Tibial artery (tissue), 4 donors: ENCODE measurements at places on chromosomes 13 and 19.

DNA sequence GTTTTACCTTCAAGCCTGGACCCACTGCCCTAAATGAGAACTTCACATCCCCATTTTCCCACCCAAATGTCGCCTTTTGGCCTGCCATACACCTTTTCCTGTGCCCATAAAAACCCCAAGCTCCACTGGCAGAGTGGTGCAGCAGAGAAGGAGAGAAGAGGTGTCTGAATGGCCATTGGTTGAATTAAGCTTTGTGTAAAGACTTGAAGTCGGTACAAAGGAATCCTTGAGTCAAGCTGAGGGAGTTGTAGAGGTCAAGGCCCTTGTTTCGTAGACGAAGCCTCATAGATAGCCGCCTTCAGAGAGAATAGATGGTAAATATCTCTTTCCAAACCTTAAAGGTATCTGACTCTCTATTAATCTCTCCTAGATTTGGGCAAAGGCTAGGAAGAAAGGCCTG lies 1479.2 kb upstream of the PRR20A start:
- DNase-seq, result no peak

- DNase-seq, result no peak
Measured at GRCh38 chr13:29454931-29455481, 140.5 kb downstream of the SLC7A1 start.

DNA sequence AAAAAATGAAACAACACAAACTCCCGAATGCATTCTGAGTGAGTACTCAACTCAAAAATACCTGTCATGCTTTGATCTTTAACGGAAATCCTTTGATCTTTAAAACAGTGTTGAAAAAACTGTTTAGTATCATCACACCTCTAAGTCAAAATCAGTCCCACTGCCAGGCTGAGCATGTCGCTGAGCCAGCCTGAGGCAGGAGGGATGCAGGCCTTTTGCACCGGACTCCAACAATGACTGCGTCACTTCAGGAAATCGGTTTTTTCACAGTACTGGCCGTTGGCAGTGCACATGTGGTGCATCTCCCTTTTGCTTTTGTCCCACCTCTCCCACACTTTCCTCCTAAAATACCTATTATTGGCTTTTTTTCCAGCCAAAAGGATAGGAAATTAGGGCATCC lies 78.2 kb downstream of the SHISA2 start:
- no peak for DNase-seq

DNA sequence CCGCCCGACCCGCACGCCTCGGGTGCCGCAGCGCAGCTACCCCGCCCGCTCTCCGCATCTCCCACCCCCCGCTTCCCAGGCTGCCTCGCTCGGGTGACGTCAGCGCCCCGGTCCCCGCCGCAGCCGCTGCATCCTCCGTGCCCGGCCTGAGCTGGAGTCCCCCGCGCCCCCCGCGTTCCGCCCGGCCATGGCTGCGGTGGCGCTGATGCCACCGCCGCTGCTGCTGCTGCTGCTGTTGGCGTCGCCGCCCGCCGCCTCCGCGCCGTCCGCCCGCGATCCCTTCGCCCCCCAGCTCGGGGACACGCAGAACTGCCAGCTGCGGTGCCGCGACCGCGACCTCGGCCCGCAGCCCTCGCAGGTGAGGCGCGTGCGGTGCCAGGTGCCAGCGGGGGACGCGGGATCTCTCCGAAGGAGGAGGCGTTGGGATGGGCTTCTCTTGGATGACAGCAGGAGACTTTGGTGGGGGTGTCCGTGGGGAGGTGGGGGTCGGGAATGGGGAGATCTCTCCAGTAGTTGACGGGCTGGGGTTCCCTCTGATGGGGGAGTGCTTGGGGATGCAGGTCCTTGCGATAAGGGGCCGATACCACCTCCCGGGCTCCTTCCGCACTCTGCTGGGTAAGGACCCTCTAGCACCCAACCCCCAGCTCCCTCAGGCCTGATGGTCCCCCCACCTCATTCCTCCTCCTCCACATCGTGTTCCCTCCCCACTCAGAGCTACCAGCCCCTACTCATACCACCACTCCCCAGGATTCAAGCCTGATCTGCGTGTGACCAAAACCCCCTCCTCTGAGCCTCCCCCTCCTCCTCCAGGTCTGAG lies at the start of gene TMEM59L:
TMEM59L (plus strand) TSS at position 99 of the 817 bp plus-strand sequence; CDS start at position 188, 89 bp downstream.
- DNase-seq, result no peak

DNA sequence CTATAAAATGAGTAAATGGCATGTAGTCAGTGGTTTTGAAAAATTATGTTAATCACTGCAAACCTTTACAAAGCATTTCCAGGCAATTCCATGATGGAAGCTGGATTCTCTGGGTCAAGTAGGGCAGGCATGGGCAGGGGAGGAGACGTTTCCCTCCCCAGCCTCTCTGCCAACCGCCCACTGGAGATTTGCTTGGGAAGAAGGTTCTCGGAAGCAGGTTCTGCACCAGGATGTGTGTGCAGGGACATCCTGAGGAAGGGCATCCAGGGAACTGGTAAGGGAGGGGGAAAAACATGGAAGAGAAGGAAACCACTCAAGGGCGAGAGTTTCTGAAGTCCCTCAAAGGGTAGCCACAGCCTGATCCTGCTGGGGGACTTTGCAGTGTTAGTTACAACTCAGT lies 469.1 kb downstream of the TSHZ3 start:
- no peak for DNase-seq

GRCh38 chr13:107097916-107098315 lies 530.0 kb upstream of the ARGLU1 start:
- DNase-seq, result no peak

DNA sequence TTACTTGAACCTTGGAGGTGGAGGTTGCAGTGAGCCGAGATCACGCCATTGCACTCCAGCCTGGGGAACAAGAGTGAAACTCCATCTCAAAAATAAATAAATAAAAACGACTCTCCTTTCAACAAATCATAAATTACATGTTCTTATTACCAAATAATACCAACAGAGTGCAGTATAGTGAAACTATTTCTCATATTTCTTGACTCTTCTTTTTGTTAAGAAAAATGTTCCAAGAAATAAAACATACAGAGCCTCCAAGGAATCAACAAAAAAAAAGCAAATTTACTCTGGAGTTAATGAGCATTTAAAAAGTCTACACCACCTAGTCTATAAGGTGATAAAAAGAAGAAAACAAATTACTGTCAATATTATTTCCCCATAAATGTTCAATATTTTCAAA lies 188.8 kb downstream of the KLF12 start:
- DNase-seq, result no peak
